Bladder microvascular endothelial cell (primary cell): ENCODE measurements at places on chromosomes 6 and 20. TPM values are rescaled to one million over a fixed set of nuclear protein-coding genes. Genes with fewer than 3 reads are reported as not detected.

The EPB41L1 gene
- total RNA-seq, result 3.7 and 19.9 TPM in 2 replicates

The SULF2 gene
- total RNA-seq, result 115 and 388 TPM in 2 replicates

The PBOV1 gene
- not detected in 2 replicates for total RNA-seq

The GRIK2 gene
- total RNA-seq, result under 0.01 and 0.13 TPM in 2 replicates

The BTN1A1 gene
- not detected in 2 replicates for total RNA-seq

The ZSCAN23 gene
- 1.5 TPM in 2 replicates for total RNA-seq

The FKBP1C gene
- 0.32 and 0.38 TPM in 2 replicates for total RNA-seq

The NAA20 gene
- 41.9 and 46.4 TPM in 2 replicates for total RNA-seq

The SPDEF gene
- not detected in 2 replicates for total RNA-seq

The DNMT3B gene
- 1.7 and 4.0 TPM in 2 replicates for total RNA-seq

The CPXM1 gene
- total RNA-seq, result under 0.01 and 0.38 TPM in 2 replicates

The HLA-DRA gene
- 2.9 TPM in 1 of 2 replicates, not detected in the other for total RNA-seq
